Fibroblast of skin of right biceps (primary cell): ENCODE measurements at places on chromosomes 7 and 10.

DNA sequence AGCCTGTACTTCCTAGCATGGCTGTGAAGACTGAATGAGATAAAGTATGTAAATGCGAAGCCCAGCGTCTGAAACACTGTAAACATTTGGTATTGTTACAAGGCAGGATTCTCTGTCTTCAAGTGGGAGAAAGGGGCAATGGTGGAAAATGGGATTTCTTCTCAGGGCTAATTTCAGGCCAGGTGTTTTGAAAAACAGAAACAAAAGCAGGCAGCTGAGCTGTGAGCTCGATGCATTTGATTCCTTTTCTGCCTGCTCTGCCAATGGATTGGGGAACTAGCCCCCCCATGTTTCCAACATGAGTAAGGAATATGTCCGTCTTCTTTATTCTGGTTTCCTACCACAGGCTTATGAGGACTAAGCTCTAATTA lies 732.1 kb upstream of the AUTS2 start:
- DNase-seq, result no peak

DNA sequence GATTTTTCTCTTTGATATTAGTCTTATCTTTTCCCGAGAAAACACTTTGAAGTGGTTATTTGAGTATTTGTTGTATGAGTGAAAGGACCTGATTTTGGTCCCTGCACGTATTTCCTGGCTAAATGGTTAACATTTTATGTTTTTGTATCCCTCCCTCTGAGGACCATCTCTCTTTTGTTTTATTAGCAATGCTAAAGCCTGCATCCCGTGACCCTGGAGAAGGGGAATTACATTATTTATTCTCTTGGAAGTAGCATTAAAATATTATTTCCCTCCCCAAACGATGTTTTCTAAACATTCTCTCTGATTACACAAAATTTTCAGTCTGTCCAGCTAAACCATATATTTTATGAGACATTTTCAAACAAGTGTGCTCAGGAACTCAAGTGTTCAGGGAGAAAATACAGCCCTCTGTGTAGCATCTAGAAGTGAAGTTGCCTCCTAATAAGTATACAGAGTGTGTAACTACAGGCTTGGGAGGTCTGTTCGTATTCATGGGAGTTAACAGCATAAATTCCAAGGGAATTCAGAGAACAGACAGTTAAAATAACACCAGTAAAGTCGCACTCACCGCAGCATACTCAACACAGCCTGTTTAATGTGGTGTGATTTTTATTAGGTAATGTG lies 163.8 kb upstream of the NPVF start:
- no peak for DNase-seq

GRCh38 chr7:157832866-157833607 lies 496.2 kb downstream of the DNAJB6 start:
- no peak for DNase-seq

GRCh38 chr7:23967949-23968599 lies 258.1 kb downstream of the STK31 start:
- no peak for DNase-seq

DNA sequence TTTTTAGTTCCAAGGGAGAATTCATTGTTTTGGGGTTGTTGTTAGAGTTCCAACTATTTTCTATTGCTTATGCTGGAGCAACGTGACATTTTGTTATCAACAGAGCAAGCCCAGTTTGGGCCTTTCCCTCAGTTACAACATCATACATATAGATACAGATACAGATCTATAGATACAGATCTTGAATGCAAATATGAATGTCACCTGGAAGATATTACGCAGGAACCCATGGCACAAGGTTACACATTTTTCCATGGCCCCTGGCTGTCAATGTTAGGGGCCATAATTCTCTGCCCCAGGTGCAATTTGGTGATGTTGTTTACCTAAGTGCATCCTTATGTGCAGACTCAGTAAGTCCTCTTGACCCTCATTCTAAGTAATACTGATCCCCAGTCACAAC lies 3.6 kb upstream of the PODXL start:
- DNase-seq, result no peak

GRCh38 chr10:90784771-90785170 lies 73.1 kb downstream of the HTR7 start:
- no peak for DNase-seq

- DNase-seq, result peak; percentile 46
Observed at GRCh38 chr7:95501261-95501832, 15.6 kb downstream of the ASB4 start.

DNA sequence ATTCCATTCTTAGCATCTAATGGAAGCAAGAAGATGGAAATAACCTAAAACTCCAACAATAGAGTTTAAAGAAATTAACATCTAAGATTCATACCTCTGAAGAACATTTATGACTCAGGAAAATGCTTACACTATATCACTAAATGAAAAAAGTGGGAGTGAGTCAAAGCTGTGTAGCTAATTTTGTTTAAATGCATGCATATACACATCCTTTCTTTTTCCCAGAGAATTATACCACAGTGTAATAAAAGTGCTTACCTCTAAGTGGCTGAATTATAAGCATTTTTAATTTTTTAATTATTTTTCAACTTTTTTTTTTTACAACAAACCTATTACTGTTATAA lies 44.3 kb downstream of the CCDC71L start:
- peak; percentile 50 for DNase-seq

- DNase-seq, result no peak
Observed at GRCh38 chr10:2906974-2907373, 160.4 kb upstream of the PFKP start.

DNA sequence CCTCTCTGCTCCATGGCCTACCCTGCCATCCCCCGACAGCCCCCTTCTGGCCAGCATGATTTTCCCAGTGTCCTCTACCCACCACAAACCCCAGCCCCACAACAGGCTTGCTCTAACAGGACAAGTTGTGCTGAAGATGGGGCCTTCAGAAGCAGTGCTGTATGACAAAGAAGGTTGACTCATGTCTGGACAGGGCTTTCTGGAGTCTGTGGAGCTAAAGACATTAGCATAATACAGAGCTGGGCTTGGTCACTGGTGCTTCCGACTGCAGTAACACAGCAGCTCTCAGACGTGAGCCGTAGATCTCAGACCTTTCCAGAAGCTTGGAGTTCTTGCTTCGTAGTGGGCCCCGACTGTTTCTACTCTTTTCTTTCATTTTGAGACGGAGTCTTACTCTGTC lies 100.5 kb downstream of the GTF2IRD1 start:
- DNase-seq, result no peak

DNA sequence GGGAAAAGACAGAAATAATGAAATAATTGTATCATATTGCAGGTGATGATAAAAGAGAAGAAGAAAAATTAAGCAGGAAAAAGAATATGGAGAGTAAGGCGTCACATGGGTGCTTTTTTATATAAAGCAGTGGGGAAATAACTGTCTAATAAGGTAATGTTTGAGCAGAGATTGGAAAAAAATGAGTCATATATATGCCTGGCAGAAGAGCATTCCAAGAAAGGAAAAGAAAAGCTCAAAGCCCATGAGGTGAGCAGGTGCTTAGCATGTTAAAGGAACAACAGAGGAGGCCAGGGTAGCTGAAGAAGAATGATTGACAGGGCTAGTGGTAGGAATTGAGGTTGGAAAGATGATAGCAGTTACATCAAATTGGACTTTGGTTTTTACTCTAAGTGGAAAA lies 739.5 kb downstream of the SORCS1 start:
- peak; percentile 73 for DNase-seq

DNA sequence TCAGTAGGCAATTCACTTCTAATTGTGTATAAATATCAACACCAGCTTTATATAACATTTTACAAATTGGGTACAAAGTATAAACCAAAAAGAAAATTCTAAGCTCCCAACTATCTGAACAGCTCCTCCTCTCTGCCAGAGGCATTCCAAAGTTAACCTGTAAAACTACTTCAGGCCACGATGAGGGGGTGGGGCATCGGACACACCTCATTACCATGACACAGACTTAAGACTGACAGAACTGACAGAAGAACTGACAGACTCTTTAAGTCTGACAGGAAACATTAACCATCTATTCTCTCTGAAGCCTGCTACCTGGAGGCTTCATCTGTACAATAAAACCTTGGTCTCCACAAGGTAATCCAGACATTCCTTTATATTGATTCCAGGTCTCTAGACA lies 12.3 kb downstream of the ESYT2 start:
- no peak for DNase-seq

DNA sequence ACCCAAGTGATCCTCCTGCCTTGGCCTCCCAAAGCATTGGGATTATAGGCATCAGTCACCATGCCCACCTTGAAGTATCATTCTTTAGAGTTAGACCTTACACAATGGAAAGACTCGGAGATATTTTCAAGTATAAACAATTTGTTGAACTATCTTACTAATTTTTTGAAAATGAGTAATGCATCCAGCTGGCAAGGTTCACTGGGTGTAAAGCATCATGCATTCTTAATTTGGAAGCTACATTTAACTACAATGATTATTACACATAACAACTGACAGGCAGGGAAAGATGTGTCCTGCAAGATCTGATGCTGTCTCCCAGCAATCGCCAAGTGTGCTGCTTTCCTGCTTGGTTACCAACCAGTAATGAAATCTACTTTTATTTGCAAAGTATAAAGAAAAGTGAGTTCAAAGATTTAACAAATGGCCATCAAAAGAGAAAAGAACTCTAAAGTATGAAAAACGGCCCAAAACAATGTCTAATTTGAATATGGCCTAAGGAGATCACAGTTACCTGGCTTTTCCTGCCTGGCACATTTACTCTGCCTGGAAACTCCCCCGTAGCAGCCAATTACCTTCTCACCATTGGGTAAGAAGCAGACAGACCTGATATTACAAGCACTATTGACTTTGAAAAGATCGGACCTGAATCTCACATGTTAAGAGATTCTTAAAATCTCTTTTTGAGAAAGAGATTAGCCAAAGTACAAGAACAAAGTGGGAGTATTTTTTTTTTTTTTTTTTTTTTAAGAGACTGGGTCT lies 59.3 kb upstream of the NMT2 start:
- DNase-seq, result peak; percentile 64

DNA sequence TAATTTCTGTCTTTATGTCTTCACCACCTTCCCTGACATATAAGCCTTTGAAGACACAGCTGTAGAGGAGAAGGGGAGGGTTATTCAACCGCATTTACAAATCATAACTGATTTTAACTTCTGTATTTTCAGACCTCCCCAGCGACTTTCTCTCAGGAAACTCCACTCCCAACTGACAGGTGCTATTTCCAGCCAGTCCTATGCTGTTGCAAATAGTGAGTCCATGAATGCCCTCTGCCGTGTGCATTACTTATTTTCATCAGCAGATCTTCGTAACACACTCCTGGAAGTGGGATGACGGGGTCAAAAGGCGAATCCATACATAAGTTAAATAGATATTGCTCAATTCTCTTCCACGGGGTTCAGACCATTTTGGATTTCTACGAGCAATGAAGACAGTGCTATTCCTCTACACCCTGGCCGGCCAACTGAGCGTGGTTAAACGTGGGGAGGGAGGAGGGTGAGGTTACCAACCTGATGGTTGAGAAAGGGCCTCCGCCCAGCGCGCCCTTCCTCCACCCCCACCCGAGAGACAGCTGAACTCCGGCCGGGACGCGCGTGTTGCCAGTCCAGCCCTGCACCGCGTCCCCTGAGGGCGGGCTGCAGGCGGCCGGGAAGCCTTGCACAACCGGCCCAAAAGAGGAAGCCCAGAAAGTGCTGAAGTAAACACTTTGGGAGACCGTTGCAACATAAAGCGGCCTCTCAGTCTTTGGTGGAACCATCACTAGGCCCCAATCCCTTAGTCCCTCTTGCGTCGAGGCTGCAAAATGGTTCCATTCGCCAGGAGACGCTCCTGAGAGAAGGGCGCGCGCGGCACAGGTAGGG lies at the start of gene APBB1IP:
TSS of gene APBB1IP (plus strand) at position 705 of the 825 bp plus-strand sequence. CDS start 53,986 bp downstream, outside the sequence.
- peak; percentile 5 for DNase-seq

GRCh38 chr10:48990226-48990625 lies 50.6 kb upstream of the LRRC18 start:
- no peak for DNase-seq

GRCh38 chr7:40283391-40283790 lies 148.6 kb downstream of the SUGCT start:
- peak; percentile 18 for DNase-seq

GRCh38 chr10:118522791-118523498 lies 72.5 kb downstream of the PRLHR start:
- peak; percentile 82 for DNase-seq

DNA sequence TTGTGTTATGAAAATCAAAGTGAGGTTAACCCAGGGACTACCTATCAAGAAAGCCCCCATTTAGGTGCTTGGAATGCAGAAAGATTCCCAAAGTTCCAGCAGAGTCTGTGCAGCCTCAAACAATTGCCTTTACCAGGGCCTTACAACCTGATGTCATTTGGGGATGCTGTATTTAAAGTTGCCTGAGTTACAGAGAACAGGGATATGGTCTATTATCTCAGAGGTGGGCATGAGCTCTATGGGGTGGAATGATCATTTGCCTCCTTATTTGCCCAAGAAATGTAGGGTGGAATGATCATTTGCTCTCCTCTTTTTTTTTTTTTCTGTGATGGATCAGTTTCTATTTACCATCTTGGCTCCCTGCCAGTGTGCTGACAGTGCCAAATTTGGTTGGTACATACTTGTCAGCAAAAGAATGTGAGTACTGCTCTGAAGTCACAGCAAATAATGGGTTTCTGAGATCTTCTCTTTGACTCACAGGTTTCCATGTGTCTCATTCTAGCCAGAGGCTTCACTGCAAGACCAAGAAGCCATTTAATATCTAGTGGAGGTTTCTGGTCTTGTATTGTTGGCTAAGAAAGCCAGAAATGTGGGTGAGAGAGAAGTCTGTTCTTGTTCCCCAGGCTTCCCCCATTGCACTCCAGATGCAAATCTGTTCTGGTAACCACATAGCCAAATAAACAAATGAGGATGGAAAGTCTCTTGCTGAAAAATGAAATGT lies 45.5 kb upstream of the ZNRF2 start:
- peak; percentile 51 for DNase-seq

DNA sequence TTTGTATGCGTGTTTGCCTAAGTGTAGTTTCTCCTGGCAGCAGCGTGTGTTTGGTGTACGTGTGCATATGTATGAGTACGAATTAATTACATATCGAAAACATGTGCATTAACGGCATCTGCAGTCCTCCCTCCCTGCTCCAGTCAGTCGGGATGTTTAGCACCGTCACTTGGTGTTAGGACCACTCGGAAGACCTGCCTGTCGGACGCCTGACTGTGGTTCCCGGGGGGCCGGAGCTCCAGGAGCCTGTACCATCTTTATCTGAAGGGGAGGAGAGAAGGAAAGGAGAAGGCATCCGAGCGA lies 1.1 kb upstream of the CNTNAP2 start:
- DNase-seq, result no peak

DNA sequence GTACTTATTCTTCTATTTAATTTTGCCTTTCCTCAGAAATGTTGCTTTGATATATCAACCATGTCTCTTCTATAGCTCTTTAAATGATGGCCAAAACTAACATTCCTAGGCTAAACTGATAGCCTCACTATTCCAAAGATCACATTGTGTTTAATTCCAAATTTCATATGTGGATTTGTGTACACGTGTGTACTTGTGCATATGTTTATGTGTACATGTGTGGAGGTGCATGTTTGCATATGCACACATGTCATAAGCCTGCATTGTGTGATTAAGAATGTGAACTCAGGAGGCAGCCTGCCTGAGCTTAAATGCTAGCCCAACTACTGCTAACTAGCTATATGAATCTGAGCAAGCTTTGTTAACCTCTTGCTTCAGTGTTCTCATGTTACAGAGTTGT lies 426.5 kb downstream of the GFRA1 start:
- no peak for DNase-seq
